ENCODE measurements at places on chromosomes 3 and 15. TPM values are rescaled to one million over a fixed set of nuclear protein-coding genes. Genes with fewer than 3 reads are reported as not detected.

- peaks cover 37% of the 10 kb centered on the region for H3K36me3 ChIP-seq
- peaks cover 11% of the 10 kb centered on the region for H3K4me1 ChIP-seq
- no peak for DNase-seq
- H3K4me3 ChIP-seq, result no peak overlapping the region
- H3K27ac ChIP-seq, result no peak overlapping the region
Measured at GRCh38 chr15:72220687-72221086, 10.3 kb downstream of the PKM start.

GRCh38 chr3:155007729-155008128, 72.4 kb upstream of the MME start:
- H3K27me3 ChIP-seq, result no peaks in the 10 kb centered on the region
- no peak overlapping the region for H3K27ac ChIP-seq

GRCh38 chr3:190265796-190266195, 56.5 kb downstream of the CLDN1 start:
- H3K36me3 ChIP-seq, result no peaks in the 10 kb centered on the region
- H3K4me1 ChIP-seq, result no peaks in the 10 kb centered on the region
- H3K4me3 ChIP-seq, result no peak overlapping the region
- no peak for DNase-seq
- no peak overlapping the region for H3K27ac ChIP-seq
- no peaks in the 10 kb centered on the region for H3K27me3 ChIP-seq

DNA sequence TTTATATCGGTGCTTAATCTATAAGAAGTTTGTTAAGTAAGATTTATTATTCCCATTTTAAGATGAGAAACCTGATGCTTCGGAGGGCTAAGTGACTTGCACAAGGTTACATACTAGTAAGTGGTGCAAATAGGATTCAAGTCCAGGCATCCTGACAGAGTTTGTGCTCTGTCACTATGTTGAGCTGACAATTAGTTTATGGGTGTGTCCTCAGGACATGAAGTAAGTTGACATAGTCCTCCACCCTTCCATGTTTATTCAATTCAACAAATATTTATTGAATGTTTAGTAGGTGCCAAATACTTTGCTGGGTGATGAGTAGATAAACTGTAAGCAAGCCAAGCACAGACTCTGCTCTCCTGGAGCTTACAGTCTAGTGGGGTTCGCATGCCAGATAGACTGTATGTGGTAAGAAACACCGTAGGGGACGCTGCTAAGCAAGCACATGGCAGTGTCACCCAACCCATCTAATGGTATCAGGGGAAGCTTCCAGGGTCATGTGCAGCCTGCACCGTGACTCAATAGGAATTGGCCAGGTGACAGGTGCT, 342.7 kb upstream of the SATB1 start:
- no peak overlapping the region for H3K4me3 ChIP-seq
- no peak overlapping the region for H3K27ac ChIP-seq
- H3K36me3 ChIP-seq, result no peaks in the 10 kb centered on the region
- H3K4me1 ChIP-seq, result no peaks in the 10 kb centered on the region
- no peak for DNase-seq

DNA sequence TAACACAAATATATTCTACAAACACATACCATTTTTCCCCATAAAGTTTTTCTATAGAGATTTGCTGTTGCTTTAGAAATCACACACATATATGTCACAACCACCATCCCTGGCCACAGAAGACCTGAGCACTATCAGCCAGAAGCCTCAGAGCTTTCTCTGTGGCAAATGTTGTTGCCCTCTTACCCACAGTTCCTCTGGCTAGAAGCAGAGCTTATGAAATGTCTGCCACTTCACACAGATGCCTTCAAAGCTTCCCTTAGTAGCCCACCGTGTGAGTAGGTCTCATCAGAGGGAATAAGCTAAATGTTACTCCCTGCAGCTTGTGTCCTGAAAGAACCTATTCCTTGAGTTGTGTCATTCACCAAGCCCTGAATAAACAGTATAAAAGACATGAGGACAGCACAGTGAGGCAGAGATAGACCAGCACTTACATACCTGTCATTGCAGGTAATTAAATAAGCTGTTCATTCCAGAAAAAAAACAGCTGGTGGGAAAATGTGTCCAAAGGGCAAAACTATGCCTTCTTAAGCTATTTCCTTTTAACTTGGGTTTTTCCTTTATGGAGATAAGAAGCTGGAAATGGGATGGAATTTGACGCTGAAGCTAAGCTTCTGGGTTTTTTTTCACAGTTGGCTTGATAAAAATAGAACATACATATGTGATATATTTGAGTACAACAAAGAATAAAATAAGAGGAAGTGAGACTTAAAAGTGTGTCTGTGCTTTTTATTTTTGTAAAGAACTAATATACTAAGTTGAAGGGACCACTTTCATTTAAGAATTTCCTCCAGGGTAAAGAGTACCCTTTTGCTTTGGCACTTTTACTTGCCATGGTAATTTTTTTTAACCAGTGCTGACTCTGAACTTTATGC, 391.4 kb downstream of the KCNH8 start:
- H3K4me1 ChIP-seq, result peaks cover 20% of the 10 kb centered on the region
- H3K27me3 ChIP-seq, result no peaks in the 10 kb centered on the region
- no peak for DNase-seq
- no peaks in the 10 kb centered on the region for H3K36me3 ChIP-seq
- H3K4me3 ChIP-seq, result no peak overlapping the region
- no peak overlapping the region for H3K27ac ChIP-seq

DNA sequence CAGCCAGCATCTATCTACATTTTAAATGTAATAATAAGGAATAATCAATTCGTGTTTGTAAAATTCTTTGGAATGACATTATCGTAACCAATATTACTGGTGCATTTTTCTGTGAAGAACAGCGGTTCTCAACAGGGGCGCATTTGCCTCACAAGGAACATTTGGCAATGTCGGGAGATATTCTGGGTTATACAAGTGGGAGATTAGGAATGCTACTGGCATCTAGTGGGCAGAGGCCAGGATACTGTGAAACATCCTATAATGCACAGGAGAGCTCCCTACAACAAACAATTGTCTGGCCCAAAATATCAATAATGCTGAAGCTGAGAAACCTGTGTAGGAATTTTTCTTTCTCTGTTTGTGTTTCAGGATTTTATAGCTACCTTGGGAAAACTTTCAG, 25.0 kb downstream of the ACP3 start:
- DNase-seq, result no peak
- no peaks in the 10 kb centered on the region for H3K36me3 ChIP-seq
- H3K27me3 ChIP-seq, result no peaks in the 10 kb centered on the region

GRCh38 chr3:45607790-45608189, 13.2 kb downstream of the LIMD1 start:
- no peaks in the 10 kb centered on the region for H3K27me3 ChIP-seq
- peak overlapping the region; percentile 53 for H3K4me3 ChIP-seq
- H3K4me1 ChIP-seq, result peaks cover 94% of the 10 kb centered on the region
- peak overlapping the region; percentile 78 for H3K27ac ChIP-seq

DNA sequence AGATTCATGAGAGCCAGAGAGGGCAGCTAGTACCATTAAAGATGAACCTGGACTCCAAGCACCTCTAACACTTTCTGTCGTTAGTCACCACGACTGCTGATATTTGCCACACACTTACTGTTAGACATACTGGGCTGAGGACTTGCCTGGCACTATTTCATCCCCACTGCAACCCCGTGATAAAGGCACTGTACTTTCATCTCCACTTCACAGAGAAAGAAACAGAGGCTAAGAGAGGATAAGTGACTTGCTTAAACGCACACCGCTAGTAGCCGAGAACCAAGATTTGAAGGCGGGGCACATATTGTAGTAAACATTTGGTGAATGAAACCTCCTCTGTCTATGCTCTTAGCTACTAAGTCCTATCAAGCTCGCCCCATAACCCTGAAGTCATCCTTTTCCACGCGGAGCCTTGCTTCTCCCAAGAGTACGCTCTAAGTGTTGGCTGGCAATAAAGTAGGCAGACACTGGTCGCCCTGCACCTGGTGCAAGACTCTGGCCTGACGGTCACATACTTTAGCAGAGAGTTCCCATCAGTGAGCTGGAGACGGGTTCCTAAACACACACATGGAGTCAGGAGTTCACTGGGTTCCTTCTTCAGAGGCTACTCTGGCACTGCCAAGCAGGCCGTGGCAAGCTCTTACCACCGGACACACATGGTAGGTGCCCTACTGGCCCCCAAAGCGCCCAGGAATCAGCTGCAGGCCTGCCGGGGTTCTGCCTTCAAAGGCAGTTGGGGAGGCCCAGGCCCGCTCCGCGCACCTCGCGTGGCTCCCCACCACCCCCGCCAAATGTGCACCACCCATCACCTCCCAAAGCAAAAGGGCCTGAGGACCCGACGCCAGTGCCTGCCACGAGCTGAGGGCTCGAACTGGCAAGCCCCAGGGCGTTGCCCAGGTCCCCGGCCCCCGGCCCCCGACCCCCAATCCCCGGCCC, 951 bp downstream of the POMGNT2 start:
- H3K27ac ChIP-seq, result no peak overlapping the region
- peak overlapping the region; percentile 99 for H3K4me3 ChIP-seq
- peaks cover 16% of the 10 kb centered on the region for H3K4me1 ChIP-seq
- no peaks in the 10 kb centered on the region for H3K36me3 ChIP-seq
- no peaks in the 10 kb centered on the region for H3K27me3 ChIP-seq

GRCh38 chr15:62337934-62338333, 172.8 kb upstream of the C2CD4B start:
- DNase-seq, result no peak
- H3K27ac ChIP-seq, result no peak overlapping the region
- no peaks in the 10 kb centered on the region for H3K27me3 ChIP-seq

The IL17RB gene
- total RNA-seq, result not detected

The MNS1 gene
- 0.28 TPM for total RNA-seq

Data from thoracic aorta (tissue), 2 donors.